ENCODE measurements at places on chromosomes 6 and 20. TPM values are rescaled to one million over a fixed set of nuclear protein-coding genes. Genes with fewer than 3 reads are reported as not detected.

Gene LINC00237
- not detected for total RNA-seq

Gene SLC25A27
- 54.1 TPM for total RNA-seq

Gene LPA
- 0.22 TPM for total RNA-seq

Gene RNF217
- total RNA-seq: 26.7 TPM

Gene ZSCAN23
- total RNA-seq: 1.5 TPM

Gene PRPH2
- total RNA-seq: not detected

GRCh38 chr6:43035495-43036194 lies 14.2 kb downstream of the RRP36 start:
- DNase-seq: no peak

DNA sequence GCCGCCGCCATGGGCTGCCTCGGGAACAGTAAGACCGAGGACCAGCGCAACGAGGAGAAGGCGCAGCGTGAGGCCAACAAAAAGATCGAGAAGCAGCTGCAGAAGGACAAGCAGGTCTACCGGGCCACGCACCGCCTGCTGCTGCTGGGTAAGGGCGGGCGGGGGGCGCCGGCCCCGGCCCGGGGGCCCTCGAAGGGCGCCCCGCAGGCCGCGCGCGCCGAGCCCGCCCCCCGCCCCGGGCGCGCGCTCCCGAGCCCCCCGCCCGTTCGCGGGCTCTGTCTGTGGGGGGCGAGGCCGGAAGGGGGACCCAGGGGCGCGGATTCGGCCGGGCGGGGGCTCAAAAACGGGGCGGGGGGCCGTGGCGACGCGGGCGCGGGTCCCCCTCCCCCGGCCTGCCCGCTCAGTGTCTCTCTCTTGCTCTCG lies 39.2 kb downstream of the GNAS start:
- no peak for DNase-seq

GRCh38 chr6:100228834-100229441 lies 234.9 kb upstream of the MCHR2 start:
- peak; percentile 31 for DNase-seq

DNA sequence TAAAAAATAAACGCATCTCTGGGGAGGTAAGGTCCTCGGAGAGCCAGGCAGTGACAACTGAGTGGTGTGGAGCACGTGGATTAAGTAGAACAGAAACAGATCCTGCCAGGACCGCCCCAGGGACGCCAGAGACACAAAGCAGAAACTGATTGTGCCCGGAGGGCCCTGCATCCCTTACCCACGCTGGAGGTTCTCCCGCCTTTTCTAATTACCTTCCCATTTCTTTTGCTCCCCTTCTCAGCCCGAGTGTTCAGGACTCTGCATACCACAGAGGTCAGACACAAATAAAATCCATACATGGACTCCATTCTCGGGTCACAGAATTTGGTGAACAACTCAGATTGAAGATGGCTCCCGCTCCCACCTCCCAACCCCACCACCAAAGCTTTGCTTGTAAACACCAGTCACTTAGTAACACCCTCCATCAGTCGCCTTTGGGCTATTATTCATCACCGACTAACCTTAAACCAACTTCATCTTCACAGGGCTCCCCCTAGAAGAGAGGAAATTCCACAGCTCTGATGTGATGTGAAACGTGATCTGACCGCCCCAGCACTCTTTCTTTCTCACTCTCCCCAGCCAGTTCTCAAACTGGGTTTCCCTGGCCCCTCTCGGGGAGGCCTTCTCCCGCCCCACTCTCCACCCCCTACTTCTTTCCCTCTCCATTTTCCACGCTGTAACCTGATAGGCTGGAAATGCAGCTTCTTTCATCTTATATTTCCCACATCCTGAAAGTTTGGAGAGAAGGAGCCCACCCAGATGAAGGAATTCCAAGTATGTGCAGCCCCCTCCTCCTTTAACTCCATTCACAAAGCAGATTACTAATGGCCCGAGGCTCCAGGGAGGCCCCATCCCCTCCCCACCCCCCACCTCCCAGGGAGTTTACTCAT lies 32.5 kb upstream of the PIM1 start:
- DNase-seq: no peak

DNA sequence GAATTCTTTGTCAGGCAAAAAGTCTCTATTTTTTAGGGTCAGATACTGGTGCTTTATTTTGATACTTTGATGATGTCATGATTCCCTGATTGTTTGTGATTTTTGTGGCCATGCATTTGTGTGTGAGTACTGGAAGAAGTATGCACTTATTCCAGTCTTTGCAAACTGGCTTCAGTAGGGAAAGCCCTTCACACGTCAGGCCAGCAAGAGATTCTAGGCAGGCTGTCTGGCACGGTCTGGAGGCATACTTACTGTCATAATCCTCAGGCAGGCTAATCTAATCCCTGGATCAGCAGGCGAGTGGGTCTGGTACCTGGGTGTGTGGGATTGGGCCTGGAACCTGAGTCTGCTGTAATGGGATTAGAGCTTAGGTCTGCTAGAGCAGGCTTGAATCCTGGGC lies 391.8 kb upstream of the MMS22L start:
- no peak for DNase-seq

GRCh38 chr6:156654919-156655918 lies 122.0 kb upstream of the ARID1B start:
- no peak for DNase-seq

DNA sequence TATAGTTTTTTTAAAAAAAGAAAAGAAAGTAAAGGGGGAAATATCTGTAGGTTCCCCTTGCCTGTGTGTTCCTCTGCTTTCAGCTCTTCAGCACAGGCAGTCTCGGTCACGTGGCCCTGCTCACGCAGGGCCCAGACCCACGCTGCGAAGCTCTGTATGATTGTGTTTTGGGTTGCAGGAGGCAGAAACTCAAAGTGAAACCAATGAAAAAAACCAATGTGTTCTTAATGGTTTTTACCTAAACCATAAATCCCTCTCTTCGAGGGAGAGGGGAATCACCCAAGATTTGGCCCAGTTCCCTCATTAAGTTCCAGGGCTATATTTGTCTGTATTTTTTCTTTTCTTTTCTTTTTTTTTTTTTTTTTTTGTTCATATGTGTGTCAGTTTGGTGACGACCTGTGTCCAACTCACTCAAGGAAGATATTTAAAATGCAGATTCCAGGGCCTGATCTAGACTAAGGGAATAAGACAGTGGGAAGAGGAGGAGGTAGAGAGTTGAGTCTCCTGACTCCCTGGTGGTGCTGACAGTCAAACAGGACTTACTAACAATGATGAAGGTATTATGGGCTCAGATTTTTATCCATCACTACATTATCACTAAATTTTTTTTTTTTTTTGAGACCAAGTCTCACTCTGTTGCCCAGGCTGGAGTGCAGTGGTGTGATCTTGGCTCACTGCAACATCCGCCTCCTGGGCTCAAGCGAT lies 33.8 kb upstream of the RREB1 start:
- DNase-seq: peak; percentile 36

GRCh38 chr20:63471717-63471980 lies 806 bp downstream of the KCNQ2 start:
- no peak for DNase-seq

GRCh38 chr20:63552481-63553249 lies 1.3 kb upstream of the FNDC11 start:
- no peak for DNase-seq

DNA sequence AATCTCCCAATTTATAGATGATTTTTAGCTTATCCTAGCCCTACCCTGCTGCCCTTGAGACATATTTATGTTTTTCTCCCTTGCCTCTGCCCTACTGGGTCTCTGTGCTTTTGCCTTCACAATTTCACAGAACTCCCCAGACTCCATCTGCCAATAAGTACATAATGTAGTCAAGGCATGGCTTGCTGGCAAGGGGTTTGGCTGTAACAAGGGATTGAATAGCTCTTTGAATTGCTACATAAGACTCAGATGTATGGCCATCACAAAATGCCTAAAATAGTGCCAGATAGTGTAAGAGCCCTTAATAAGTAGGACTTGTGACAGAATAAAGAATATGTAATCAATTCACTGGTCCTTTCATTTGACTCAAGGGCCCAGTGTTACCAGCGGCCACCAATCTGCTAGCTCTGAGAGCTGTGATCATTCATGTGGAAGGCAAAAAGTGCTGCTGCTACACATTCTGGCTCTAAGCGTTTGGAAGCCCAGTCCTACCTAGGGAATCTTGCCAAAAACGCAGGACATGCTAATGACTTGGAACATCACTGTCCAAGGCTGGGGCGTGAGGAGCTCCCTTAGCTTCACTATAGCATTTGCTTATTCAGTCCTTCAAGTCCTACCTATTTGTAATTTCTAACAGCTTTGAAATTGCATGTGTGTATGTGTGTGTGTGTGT lies 20.5 kb downstream of the CLVS2 start:
- no peak for DNase-seq

DNA sequence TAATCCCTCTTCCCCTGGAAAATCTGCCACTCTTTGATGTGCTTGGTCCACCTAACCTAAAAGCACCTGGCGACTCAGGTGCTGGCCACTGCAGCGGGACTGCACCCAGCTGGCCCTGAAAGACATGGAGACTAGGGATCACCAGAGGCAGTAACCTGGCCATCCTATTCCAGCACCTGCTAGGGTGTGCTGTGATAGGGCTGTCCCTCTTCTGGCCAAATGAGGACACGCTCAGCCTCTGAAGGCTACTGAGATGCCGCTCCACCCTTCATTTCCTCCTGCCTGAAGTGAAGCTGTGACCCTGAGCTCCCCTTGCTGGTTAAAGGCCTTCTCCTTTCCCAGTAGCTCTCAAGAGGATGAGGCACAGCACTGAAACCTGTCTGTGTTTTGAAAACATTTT lies 24.4 kb downstream of the FOXC1 start:
- DNase-seq: no peak

DNA sequence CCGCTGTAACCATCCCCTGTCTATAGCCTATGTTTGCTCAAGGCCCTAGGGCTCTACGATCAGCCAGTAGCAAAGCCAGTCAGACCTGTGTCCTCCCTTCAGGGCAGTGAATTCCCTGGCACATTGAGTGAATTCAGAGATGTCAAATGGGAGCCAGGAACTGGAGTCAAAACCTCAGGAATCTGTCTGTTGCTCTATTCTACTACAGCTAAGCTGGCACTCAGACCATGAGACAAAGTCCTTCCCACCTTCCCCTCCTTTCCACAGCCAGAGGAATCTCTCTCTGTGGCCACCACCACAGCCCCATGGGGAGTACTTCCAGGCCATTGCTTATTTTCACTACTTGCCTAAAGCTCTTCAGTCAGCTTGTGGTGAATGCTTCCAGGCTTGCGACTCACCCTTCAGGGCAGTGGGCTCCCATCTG lies 82.0 kb downstream of the PKIB start:
- no peak for DNase-seq

DNA sequence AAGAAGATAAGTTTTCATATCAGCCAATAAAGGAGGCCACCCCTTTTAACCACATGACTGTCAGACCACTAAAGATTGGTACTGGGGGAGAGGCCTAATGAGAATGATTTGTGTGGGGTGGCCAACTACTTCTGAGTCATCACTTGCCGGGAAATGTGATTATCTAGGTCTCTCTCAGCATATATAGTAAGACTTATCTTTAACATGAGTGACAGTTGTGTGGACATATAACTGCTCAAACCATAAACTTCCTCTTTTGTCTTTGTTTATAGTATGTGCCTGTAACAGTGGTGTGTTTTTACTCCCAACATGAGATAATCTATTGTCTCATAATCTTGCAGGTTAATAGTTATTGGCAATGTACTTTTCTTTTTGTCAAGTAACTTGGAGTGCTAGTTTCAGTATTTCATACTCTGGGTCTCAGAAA lies 312.4 kb downstream of the CDKAL1 start:
- DNase-seq: no peak

DNA sequence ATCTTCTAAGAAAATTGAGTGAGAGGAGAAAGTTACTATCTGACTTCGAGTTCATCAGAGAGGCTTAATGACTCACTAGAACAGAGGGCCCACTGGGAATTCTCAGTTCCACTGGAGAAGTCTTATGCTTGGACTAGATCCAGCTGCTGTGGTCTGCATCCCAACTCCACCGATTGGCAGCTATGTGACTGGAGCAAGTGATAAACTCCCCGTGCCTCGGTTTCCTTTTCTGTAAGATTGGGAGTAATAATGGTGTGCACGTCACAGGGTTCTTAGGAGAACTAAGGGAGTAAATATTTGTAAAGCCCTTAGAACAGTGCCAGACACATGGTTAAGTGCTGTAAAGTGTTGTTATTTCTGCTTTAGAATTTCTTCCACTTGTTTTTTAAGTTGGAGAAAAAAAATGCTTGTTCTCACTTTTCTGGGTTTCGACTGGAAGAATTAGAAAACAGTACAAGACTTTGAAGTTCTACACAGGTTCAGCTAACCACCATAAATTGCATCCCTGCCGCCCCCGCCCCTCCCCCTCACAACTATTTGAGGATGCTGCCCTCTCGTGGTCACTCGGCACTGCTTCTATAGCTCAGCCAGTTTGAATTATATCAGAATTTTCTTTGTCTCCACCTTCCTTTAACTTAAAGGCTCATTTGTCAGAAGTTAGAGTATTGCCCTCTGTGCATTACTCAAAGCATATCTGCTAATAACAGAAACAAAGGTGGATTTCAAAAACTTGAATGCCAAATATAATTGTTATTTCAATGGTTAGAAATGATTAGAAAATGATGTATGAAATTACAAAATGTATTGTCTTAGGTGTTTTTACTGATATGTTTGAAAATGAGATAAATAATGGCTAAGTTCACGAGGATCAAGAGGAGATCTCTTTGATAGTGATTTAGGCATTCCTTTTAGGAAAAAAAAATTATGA lies 95.0 kb upstream of the IFNGR1 start:
- DNase-seq: peak; percentile 64

DNA sequence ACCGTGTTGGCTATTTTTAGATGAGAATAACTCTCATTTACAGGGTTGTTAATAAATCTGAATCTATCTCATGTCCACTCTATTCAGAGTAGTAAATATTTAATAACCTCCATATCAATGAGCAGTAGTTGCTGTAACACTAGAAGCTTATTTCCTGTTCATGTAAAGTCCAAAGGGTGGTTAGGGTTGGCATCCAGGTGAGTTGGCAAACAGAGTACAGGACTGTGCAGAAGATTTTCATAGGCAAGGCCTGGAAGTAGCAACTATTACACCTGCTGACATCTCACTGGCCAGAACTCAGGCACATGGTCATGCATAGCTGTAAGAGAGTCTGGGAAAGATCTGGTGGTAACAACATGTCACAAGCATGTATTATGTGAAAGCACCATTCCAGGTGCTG lies 147.5 kb downstream of the PHF3 start:
- no peak for DNase-seq

- no peak for DNase-seq
Observed at GRCh38 chr6:5701174-5701573, 305.6 kb downstream of the NRN1 start.

- no peak for DNase-seq
Observed at GRCh38 chr20:46036370-46036769, 7.4 kb downstream of the SLC12A5 start.

DNA sequence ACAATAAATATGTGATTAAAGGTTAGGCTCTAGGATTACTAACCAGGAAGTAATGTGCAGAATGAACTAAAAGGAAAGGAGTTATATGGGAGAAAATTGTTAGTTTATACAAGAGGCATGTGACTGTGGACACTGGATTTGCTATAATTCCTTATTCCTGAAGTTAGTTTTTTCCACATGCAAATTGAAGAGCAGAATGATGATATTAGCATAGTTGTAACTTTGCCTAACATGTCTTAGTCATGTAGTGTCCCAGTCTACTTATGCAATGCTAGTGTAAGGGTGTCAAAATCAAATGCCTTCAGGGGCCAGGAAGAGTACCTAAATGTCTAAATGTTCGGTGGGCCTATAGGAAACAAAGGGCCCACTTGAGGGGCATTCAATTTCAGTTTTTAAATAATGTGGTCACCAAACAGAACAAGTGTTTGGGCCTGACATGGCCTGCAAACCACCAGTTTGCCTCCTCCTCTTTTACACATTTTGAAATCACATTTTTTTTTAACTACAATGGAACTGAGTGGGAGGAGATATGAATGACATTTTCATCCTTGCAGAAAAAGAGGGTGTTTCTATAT lies 28.0 kb upstream of the CEP85L start:
- DNase-seq: no peak
